ENCODE measurements at places on chromosomes 6 and 20.

DNA sequence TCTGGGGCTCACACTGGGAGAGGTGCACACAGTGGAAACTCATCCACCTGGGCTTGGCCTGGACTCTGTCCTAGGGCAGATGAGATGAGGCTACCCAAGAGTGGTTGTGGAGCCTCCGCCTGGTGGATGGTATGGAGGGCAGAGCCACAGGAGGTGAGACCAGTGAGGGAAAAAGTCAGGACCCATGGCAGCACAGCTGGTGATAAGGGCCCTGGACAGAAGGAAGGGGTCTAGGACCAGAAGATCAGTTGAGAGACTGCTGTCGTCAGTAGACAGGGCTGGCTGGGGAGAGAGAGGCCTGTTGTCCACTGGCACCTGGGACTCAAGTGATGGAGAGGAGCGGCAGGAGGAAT is 29.8 kb downstream of the PLCG1 start:
- DNase-seq, result no peak

DNA sequence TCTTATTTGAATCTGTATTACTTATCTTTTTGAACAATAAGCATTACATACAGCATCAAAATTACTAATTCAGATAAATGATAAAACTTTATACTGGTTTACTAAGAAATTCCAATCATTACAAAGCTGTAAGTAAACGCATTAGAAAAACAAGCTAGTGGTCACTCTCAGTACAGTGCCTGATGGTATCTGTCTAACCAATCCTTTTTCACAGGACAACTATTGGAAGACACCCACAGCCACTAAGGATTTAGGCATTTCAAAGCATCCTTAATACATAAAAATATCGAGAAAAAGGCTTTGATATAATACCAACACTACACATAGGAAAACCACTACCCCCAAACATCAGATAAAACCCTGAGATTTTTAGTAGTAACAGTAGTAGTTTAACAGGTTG is 2.6 kb downstream of the CD164 start:
- DNase-seq, result peak; percentile 39

GRCh38 chr20:49790077-49790798 is 22.4 kb upstream of the SLC9A8 start:
- peak; percentile 86 for DNase-seq

- DNase-seq, result no peak
These were observed 34.3 kb downstream of the PYGB start for GRCh38 chr20:25282034-25282781.

DNA sequence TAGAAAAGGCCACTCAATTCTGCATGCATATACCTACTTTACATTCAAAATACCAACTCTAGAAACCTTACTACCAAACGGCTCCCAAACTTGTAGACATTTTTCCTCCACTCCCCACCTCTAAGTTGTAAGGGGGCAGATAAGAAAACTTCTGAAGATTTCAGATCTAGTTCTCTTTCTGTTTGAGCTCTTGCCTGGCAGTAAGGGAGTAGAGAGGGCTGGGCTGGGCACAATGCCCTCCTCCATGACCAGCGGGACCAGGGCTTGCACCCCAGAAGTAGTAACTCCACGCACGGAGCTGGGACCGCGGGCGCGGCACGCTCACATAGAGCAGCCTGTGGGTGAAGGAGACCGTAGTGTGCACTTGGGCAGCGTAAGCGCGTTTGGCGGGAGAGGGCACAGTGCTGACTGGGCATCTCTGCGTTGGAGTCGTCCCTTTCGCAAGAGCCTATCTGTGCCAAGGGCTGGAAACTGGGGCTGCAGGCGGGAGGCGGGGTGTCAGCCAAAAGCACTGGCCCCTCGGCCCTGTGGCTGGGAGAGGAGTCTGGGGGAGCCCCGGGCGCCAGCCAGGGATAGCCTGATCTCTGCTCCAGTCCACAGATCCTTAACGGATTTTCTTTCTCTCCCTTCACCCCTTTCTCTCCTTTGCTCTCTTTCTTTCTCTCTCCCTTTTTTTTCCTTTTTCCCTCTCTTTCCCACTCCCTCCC is 32.4 kb downstream of the PHACTR1 start:
- no peak for DNase-seq

GRCh38 chr20:63167026-63167917 is 48.7 kb downstream of the YTHDF1 start:
- DNase-seq, result no peak

- DNase-seq, result no peak
These were observed 103.4 kb downstream of the MRPL14 start for GRCh38 chr6:44023586-44024454.

GRCh38 chr20:41232973-41233926 is 84.3 kb downstream of the ZHX3 start:
- peak; percentile 84 for DNase-seq

GRCh38 chr6:44003345-44004061 is 123.7 kb downstream of the MRPL14 start:
- no peak for DNase-seq

- DNase-seq, result no peak
These were observed 660.4 kb upstream of the GJE1 start for GRCh38 chr6:141472162-141472928.

- no peak for DNase-seq
These were observed 16.8 kb downstream of the USP45 start for GRCh38 chr6:99498421-99498820.

DNA sequence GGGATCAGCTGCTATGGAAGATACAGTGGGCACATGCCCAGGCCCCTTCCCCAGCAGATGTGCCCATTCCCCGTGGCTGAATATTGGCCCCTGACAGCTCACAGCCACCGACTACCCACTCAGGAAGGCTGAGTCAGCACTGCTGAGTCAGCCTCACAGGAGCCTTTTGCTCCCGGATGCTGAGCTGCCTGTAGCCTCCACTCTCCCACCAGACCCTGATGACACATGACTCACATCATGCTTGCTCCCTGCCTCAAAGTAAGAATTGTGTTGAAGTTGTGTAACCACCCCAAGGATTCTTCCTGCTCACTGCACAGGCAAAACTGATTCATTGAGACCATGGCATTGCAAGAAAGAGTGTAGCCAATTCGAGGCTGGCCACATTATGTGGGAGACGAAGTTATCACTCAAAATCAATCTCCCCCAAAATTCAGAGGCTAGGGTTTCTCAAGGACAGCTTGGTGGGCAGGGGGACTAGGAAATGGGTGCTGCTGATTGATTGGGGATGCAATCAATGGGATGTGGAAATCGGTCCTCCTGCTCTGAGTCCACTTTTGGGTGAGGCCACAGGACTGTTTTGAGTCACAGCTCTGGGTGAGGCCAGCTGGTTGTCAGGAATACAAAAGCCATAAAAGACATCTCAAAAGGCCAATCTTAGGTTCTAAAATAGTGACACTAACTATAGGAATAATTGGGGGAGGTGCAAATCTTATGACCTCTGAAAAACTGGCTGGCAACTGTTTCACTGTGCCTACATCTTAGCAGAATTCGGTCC is 556.6 kb upstream of the CDH4 start:
- peak; percentile 77 for DNase-seq

GRCh38 chr6:113635222-113635986 is 221.7 kb upstream of the MARCKS start:
- no peak for DNase-seq

DNA sequence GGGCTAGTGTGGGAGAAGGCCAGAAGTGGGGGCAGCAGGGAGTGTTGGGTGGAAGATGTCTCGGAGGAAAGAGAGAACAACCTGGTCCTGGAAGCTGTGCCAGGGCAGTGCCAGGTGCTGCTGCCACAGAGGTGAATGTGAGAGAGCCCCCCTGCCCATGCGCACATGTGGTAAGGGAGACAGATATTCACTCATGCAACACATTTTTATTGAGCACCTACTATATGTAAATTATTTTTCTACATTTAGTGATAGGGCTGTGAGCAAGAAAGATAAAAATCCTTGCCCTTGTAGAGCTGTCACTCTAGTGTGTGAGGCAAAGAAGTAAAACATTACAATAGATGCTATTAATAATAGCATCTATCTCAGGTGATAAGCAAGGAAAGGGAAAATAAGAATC is 471 bp downstream of the CLPSL1 start:
- DNase-seq, result no peak

DNA sequence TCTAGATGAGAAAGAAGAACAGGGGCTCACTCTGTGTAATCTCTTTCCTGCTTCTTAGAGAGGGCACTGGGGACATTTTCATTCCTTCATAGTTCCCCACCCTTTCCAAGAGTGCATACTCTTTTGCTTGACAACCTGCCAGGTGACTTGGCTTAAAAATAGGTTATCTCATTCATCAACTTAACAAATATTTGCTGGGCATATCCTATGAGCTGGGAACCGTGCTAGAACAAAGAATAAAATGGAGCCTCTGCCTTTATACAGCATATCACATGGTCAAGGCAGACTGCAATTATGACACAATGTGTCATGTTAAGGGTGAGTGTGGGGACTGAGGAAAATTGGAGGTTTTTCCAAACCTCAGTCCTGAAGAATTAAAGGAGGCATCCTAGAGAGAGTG is 209.8 kb upstream of the FOXA2 start:
- peak; percentile 30 for DNase-seq

- DNase-seq, result no peak
These were observed 312.2 kb upstream of the FLRT3 start for GRCh38 chr20:14649662-14650061.

DNA sequence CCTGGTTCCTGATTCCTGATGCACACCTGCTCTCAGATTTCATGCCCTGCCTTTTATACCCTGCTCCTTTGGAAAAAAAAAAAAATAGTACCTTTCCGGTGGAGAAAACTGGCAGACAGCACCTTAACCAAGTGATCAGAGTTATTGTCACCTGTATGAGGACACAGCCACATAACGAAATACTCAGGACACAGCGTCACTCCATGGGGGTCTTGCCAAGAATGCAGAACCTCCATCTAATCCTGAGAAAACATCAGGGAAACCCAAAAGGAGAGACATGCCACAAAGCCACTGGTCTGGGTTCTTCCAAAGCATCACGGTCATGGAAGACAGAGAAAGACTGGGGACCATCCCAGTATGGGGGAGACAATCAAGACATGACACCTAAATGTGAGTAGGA is 29.1 kb downstream of the BFSP1 start:
- DNase-seq, result no peak

DNA sequence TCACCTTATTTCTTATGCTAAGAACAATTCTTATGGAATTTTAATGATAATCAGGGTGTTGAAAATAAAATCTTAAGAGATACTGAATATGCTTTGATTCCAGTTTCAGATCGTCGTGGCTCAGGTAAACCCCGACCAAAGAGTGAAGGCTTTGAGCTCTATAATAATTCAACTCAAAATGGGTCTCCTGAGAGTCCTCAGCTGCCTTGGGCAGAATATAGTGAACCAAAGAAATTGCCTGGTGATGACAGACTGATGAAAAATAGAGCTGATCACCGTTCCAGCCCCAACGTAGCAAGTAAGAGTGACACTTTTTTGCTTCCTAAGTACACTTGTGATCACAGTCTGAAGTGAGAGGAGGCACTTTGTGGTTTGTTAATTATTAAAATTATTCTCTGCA is 50.9 kb upstream of the KIF25 start:
- DNase-seq, result no peak

- DNase-seq, result peak; percentile 28
These were observed 7.3 kb upstream of the DOK5 start for GRCh38 chr20:54468082-54468481.

DNA sequence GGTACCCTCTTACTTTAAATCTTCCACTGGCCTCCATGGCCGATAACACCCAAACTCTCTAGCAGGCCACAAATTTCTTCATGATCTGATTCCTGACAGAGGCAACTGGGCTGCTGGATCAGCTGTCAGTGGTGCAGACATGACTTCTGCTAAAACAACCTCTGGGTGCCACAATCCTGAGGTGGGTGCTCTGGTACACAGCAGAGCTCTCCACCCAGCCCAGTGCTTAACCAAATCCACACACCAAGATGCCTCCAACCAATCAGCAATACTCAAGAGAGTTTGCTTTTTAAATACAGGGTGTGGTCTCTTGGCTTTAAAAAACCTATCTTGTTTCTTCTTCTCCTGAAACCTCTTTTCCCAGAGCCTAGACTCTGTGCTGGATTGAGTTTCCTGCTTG is 126.6 kb upstream of the SPACA1 start:
- no peak for DNase-seq

- DNase-seq, result peak; percentile 33
These were observed 50.4 kb upstream of the PTGIS start for GRCh38 chr20:49618289-49618688.

DNA sequence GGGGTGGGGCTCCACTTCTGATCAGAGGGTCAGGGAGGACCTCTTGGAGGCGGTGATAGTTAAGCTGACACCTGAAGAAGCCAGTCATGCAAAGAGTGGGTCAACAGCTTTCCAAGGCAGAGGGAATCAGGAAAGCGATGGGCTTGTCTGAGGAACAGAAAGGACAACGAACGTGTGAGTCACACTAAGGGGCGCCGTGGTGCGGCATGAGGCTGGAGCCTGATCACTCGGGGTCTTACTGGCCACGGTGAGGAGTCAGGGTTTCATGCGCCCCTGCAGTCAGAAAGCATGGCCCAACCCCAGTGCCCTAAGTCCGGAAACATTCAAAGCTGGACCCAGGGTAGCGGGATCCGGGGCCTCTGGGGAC is 50.6 kb upstream of the SLC32A1 start:
- no peak for DNase-seq

GRCh38 chr6:128532827-128533226 is 12.4 kb upstream of the PTPRK start:
- DNase-seq, result no peak

DNA sequence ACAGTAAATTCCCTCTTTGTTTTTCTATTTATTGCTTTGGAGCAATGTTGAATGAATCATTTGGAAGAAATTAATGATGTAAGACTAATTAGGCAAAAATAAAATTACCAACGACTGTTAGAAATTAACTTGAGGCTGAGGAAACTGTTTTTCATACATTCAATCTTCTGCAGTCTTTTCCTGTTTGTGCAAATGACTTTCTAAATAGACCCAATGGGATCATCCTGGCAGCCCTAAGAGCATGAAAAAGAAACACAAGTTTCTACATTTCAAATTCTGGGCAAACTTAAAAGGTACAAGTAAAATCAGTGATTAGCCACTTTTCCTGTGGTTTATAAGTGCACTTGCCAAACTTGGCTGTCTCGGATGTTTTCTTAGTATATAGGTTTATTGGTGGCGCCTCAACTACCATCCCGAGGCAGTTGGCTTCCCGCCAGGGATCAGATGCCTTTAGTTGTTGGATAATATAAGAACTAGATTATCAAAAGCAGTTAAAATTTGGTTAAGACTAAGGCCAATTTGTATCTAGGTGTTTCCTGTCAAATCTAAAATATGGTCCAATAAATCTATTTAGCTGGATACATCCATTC is 181.2 kb downstream of the ISM1 start:
- DNase-seq, result no peak

DNA sequence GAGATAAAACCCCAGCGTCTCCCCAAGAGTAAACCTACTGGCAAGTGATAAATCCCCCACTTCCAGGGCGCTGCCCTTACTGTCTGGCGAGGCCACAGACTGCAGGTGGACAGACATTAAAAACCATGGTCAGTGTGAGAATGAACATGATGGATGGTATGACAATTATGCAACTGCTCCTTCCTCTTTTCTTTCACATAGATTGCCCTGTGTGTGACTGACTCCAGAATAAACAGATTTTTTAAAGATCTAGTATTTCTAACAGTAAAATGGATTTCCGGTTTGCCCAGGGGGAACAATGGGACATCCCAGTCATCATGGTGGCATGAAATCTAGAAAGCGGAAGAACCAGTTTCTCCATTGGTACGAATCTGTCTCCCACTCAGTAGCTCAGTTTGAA is 153.7 kb downstream of the FOXC1 start:
- DNase-seq, result no peak

- no peak for DNase-seq
These were observed 73.9 kb downstream of the JPH2 start for GRCh38 chr20:44112889-44113617.

Data from fibroblast of the aortic adventitia (primary cell).